ENCODE measurements at places on chromosomes 4 and X.

- no peak for DNase-seq
Measured at GRCh38 chrX:23511793-23512192, 155.5 kb upstream of the PRDX4 start.

GRCh38 chrX:70279081-70279480 is 2.9 kb upstream of the RAB41 start:
- DNase-seq, result no peak

GRCh38 chr4:78372355-78372988 is 179.1 kb upstream of the ANXA3 start:
- no peak for DNase-seq

- no peak for DNase-seq
Measured at GRCh38 chrX:154125391-154126040, 18.5 kb upstream of the OPN1LW start.

DNA sequence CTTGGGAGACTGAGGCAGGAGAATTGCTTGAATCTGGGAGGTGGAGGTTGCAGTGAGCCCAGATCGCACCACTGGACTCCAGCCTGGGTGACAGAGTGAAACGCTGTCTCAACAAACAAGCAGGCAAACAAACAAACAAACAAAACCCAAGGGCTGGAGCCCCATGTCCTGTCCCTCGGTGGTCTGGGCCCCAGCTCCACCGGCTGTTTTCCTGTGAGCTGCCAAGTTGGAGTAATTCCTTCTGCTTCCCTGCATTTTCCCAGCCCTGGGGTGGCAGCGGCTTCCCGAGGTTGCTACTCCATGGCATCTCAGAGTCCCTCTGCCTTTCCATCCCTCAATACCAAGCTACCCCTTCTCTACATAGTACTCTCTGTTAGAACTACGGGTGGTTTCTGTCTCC is 43.2 kb downstream of the RGS12 start:
- DNase-seq, result no peak

DNA sequence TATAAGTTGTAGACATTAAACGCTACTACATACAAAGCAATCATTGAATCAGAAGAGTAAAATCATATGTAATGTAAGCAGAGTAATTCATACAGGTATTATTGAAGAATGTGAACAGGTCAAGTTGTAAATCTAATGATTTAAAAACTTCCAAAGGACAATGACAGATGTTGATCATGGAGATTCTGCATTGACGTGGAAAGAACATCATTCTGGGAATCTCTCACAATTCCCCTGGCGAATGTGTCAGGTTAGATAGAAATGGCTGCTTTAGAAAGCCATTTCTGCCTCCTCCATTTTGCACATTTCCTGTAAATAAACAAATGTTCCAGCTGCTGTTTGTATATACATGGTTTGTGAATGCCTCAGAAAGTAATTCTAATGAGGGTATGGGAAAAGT is 719.4 kb downstream of the ADGRL3 start:
- DNase-seq, result no peak

GRCh38 chr4:173490256-173490655 is 39.8 kb downstream of the HAND2 start:
- no peak for DNase-seq

DNA sequence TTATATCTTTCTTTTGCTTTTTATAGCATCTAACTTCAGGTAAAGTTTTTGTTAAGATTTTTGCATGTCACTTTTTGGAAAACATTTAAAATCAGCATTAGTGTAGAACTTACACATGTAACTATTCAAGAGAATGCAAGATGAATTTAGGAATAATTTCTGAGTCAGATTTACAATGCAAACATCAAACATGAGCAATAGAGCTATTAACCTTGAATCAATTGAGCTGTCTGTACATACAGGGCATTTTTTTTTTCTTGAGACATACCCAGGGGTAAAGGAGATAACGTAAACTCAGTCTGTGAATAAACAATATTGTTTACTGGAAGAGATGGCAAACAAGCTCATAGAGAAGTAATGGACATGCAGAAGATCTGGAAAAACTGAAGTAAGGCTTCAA is 311.5 kb downstream of the IL1RAPL2 start:
- no peak for DNase-seq

DNA sequence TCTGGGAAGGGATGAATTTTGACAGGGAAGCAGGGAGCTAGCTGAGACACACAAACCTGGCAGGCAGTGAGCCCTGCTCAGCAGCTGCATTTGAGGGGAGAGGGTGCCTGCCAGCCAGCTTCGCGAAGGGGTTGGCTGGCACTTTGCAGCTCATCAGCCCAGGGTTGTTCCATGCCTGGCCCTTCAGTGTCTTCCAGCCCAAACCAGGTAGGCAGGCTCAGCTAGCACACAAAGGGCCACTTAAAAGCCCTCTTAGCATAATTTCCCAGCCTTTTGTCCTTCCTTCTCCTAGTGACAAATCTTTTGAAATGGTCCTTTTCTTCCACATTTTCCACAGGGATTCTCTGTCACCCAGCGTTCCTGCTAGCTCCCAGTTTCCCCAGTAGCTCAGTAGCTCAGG is 4.3 kb upstream of the FRMPD3 start:
- no peak for DNase-seq

- no peak for DNase-seq
Measured at GRCh38 chr4:189129044-189129694, 811.5 kb upstream of the FRG1 start.

DNA sequence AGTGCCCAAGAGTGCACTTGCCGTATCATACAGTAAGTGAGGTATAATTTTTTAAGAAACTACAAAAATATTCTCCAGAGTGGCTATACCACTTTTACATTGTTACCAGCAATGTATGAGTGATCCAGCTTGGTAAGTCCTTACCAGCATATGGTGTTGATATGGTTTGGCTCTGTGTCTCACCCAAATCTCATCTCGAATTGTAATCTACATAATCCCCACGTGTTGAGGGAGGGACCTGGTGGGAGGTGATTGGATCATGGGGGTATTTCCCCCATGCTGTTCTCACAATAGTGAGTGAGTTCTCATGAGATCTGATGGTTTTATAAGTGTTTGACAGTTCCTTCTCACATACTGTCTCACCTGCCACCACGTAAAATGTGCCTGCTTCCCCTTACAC is 44.8 kb downstream of the RBMX start:
- no peak for DNase-seq

DNA sequence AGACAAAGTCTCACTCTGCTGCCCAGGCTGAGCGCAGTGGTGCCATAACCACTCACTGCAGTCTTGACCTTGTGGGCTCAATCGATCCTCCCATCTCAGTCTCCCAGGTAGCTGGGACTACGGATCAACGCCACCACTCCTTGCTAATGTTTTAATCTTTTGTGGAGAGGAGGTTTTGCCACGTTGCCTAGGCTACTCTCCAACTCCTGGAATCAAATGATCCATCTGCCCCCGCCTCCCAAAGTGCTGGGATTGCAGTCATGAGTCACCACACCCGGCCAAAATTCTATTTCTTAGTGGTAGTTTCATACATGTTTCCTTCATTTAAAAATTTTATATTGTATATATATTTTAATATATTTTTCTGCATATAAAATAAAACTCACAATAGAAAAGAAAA is 125.8 kb upstream of the CLNK start:
- no peak for DNase-seq

DNA sequence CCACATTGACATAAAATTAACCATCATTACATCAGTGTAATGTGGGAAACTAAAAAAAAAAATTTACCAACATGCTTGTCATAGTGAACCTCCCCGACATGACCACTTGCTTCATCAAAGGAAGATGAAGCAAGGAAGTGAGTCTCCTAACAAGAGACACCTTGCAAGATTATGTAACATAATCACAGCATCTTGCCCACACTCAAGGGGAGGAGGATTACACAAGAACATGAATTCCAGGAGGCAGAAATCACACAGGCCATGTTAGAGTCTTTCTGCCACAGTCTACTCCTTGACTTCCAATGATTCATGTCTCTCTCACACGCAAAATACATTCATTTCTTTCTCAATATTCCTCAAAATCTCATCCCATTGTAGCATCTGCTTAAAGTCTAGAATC is 93.3 kb downstream of the AKAP4 start:
- no peak for DNase-seq

DNA sequence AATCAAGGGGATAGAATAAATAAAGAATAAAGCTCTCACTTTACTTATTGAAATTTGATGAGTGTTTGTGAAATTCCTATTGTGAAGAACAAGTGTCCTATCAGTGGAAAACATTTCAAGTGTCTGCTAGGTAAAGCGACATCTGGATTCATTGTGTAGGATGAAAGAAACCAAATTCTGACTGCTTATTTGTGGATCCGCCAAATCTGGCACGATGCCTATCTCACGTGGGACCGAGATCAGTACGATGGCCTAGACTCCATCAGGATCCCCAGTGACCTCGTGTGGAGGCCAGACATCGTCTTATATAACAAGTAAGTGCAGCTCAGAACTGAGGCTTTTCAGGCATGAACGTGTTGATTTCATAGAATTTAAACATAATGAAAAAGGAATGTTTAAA is 1.9 kb downstream of the CHRNA9 start:
- no peak for DNase-seq

DNA sequence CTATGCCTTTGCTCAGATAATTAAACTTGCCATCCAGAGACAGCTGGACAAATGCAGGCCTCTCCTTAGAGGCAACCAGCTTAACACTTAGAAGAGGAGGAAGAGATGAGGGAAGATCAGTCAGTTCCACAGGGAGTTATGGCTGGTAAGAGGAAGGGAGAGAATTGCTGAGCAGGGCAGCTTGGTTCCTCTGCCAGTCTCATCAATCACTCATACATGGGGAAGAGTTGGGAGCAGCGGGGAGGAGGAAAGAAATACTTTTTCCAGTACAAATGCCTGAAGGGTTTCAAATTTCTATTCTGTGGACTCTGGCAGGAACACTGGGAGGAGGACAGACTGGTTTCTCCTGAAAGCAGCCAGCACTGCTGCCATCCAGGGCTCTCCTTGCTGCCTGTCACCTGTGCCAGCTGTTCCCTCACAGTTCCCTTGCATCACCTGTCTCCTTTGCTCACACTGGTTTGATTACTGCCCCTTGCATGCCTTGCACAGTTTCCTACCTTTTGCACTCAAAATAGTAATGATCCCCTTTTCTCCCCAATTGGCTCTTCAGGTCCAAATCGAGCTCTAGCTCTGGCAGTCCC is 59.5 kb downstream of the PGRMC2 start:
- no peak for DNase-seq

GRCh38 chr4:143085224-143085623 is 99.5 kb upstream of the USP38 start:
- DNase-seq, result no peak

GRCh38 chr4:13938299-13938698 is 310.8 kb upstream of the BOD1L1 start:
- no peak for DNase-seq

DNA sequence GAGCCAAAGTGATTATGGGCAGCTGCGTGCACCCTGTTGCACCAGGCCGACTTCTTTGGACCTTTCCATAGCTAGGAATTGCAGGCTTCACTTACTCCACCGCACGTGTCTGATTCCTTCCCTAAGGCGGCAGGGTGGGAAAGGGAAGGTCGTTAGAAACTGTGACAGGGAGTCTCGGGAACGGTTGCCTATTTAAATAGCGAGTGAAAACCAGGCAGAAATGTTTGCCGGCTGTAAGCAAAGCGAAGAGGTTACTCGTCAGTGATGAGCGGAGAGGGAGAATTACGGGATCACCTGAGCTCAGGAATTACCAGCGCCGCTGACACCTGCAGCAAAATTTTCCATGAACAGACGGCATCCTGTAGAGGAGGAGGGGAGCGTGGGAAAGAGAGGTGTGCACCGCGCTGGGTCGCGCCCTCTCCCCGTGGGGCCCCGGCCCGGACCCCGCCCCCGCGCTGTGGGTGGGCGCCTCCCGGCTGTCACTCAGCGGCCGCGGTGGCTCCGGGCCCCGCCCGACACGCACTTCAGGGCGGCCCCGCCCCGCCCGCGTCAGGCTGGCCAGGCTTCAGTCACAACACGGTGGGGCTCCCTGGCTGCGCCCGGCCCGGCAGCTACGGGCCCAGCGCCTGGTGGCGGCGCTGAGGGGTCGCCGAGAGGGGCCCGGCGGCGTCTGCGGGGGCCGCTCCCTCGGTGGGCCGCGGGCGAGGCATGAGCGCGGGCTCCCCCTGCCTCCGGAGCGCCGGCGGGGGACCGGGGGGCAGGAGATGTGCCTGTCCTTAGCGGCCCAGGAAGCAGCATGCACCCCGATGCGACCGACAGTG is at the start of gene SNX25:
Gene SNX25 (plus strand): TSS at position 568 of the 821 bp plus-strand sequence. CDS start 229 bp downstream, at position 797.
- peak; percentile 82 for DNase-seq

DNA sequence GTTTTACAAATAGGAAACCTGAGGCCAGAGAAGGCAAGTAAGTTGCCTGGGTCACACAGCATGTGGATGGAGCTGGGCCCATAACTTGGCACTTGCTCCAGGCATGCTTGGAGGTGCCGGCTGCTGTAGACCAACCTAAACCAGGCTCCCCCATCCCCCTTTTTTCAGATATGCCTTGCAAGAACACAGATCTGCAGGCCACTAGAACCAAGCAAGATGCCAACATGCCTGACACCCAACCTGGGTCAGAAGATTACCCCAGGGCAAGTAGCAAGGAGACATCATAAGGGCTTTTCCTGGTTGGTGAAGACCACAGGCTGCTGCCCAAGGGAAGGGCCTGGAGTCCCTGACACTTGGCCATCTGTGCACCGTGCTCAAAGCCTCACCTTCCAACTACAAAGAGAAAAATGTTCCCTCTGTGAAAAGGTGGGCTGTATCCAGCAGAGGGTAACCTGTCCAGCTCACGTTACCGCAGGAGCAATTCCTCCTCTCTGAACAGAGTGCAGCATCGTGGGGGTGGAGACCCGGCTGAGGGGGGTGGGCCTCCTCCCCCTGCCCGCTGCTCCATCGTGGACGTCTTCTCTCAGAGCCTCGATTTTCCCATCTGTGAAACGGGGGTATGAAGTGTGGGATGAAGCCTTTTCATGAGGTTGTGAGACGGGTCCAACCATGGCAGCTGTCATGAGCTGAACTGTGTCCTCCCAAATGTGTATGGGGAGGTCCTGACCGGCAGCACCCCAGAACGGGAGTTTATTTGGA is 23.0 kb downstream of the HMX1 start:
- no peak for DNase-seq

- DNase-seq, result no peak
Measured at GRCh38 chr4:108417923-108418322, 202.5 kb upstream of the RPL34 start.

- DNase-seq, result no peak
Measured at GRCh38 chr4:180099957-180100356, 2143.2 kb upstream of the TENM3 start.

DNA sequence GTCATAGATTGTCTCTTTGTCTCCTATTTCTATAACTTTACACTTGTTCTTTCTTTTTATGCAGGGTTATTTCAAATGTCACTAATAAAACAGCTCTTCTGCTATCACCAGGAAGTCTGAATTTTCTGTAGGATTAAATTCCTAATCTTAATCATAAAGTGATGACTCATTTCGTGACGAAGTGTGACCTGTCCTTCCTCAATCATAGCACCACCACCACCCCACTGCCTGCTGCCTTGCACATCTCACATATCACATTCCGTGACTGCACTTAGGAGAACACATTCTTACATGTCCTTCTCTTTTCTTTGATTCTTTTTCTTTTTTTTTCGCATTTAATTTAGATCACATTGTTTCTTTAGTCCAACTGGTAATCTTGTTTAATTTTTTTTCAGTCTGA is 57.7 kb upstream of the UGT2B7 start:
- no peak for DNase-seq

GRCh38 chrX:69150281-69150960 is 14.8 kb downstream of the PJA1 start:
- no peak for DNase-seq

GRCh38 chr4:139858436-139859205 is 193.0 kb downstream of the MGST2 start:
- no peak for DNase-seq

Measured in T-helper 9 cell (primary cell).